ENCODE measurements at places on chromosomes 1 and 21. TPM values are rescaled to one million over a fixed set of nuclear protein-coding genes. Genes with fewer than 3 reads are reported as not detected.

GRCh38 chr1:59188413-59189213, 108.3 kb upstream of the FGGY start:
- DNase-seq: no peak

- no peak for DNase-seq
These were observed 136.1 kb upstream of the IRF2BP2 start for GRCh38 chr1:234745844-234746797.

DNA sequence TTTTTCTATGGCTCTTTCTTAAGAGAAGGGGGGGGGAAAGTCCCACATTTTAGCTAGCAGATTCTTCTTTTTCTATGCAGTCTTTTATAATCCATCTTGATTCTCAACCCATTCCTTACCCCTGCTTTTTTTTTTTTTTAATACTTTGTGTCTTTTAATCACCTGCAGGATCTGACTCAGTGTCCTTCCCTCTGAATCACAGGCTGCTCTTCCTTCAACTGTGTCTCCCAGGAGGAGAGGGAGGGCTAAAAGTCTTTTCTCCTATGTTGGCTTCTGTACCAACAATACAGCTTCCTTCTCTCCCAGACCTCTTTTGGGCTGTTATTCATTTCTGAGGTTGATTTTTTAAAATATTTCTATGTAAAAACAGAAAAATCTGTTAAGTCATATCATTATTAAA, 686.2 kb downstream of the ADGRL2 start:
- DNase-seq: no peak

DNA sequence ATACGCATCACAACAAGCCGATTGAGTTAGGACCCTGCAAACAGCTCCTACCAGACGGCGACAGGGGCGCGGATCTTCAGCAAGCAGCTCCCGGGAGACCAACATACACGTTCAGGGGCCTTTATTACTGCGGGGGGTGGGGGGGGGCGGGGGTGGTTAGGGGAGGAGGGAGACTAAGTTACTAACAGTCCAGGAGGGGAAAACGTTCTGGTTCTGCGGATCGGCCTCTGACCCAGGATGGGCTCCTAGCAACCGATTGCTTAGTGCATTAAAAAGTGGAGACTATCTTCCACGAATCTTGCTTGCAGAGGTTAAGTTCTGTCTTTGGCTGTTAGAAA, 162.0 kb downstream of the RUNX1 start:
- no peak for DNase-seq

The ARMH1 gene
- total RNA-seq: 2.7 TPM

Data from right lobe of liver (tissue), 6 donors.